B cell (primary cell): ENCODE measurements at places on chromosomes 5 and 9.

GRCh38 chr5:59354274-59354673, 539.3 kb downstream of the PDE4D start:
- no peak for DNase-seq

DNA sequence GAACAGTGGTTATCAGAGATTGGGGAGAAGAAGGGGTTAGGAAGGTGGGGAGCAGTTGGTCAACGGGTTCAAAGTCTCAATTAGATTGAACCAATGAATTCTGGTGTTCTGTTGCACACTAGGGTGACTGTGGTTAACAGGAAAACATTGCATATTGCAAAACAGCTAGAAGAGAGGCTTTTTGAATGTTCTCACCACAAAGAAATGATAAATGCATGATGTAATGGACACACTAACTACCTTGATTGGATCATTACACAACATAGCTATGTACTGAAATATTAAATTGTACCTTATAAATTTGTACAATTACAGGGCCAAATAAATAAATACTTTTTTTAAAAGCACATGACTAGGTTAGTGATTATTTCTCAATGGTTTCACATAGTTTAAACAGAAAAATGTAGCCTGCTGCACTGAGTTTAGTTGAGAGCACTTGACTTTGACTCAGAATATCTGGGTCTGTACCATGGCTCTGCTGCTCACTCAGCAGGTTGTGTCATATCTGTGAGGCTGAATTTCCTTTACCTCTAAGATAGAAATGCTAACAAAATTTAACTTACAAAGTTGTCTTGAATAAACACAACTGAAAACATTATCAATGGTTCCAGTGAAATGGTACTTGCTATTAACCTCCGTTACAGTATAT, 30.4 kb downstream of the NUDT12 start:
- no peak for DNase-seq

- no peak for DNase-seq
Observed at GRCh38 chr5:38373743-38374142, 115.4 kb downstream of the EGFLAM start.

GRCh38 chr5:54624805-54625568, 107.4 kb downstream of the SNX18 start:
- DNase-seq = peak; percentile 45

DNA sequence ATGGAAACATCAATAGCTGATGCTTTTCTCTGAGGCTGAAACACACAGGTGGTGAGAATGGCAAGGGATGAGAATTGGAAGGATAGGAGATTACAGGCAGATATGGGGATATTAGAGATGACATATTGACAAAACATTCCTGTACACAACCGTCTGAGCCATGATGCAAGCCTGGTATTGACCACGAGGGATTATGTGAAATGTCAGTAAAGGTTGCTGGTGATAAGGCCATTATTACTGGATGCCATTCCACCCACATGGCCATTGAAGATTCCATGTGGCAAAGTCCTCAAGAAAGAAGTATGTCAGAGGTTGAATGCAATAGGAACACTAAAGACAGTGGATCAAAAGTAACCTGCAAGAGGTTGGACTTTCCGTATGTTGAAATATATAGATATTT, 15.7 kb downstream of the GRAMD2B start:
- no peak for DNase-seq

- no peak for DNase-seq
Observed at GRCh38 chr9:36903541-36904435, 130.3 kb downstream of the PAX5 start.

- no peak for DNase-seq
Observed at GRCh38 chr5:32690153-32690552, 21.0 kb upstream of the NPR3 start.

DNA sequence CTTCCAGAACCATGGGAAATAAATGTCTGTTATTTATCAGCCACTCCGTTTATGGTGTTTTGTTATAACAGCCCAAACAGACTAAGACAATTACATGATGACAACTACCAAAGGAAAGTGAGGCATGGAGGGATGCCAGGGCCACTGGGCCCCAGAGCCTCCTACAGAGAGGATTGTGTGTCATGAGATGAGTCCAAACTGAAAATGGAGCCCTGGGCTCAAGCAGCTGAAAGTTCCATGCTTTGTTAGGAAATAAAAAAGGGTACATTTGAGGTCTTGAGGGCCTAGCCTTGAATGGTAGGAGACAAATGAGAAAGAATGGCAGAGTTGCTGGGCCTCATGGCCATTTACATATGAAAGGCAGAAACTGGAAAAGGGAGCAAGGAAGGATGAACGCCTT, 586.5 kb downstream of the CETN3 start:
- DNase-seq = no peak

DNA sequence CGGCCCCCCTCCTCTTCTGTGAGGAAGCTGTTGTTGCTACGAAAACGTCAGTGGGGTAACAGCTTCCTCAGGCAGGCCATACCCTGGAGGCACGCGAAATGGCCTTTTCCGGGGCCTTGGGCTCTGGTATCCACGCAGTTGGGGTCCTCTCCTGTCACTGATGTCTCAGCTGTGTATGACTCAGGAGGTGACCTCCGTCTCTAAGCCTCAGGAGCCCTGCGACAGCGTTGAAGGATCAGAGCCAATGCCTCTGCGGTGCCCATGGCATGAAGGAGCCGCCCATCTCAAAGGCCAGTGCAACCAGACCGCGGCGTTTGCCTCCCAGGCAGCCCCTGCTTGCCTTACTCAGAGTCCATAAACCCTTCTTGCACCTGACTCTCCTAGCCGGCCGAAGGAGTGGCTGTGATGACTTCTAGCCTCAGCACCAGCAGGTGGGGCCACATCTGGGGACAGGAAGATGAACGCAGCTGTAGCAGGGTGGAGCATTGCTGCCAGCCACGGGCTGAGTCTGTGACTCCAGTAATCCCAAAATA, 1.0 kb upstream of the MXD3 start:
- peak; percentile 57 for DNase-seq

- DNase-seq = no peak
Observed at GRCh38 chr9:111114486-111114885, 76.2 kb upstream of the LPAR1 start.

GRCh38 chr5:167105941-167106340, 1185.5 kb upstream of the WWC1 start:
- no peak for DNase-seq

- no peak for DNase-seq
Observed at GRCh38 chr9:123712399-123712798, 217.5 kb downstream of the DENND1A start.

- DNase-seq = no peak
Observed at GRCh38 chr5:132182359-132183040, 45.2 kb downstream of the P4HA2 start.

- no peak for DNase-seq
Observed at GRCh38 chr9:96117398-96118080, 184.4 kb downstream of the HSD17B3 start.

GRCh38 chr5:56307714-56308333, 74.7 kb upstream of the ANKRD55 start:
- DNase-seq = no peak

GRCh38 chr9:93009337-93010015, 49.0 kb upstream of the SUSD3 start:
- no peak for DNase-seq
